Caco-2 (cell line): ENCODE measurements at places on chromosomes 16 and 17.
A peak's percentile ranks its signal among the peaks of the same experiment; 100 is the strongest.

DNA sequence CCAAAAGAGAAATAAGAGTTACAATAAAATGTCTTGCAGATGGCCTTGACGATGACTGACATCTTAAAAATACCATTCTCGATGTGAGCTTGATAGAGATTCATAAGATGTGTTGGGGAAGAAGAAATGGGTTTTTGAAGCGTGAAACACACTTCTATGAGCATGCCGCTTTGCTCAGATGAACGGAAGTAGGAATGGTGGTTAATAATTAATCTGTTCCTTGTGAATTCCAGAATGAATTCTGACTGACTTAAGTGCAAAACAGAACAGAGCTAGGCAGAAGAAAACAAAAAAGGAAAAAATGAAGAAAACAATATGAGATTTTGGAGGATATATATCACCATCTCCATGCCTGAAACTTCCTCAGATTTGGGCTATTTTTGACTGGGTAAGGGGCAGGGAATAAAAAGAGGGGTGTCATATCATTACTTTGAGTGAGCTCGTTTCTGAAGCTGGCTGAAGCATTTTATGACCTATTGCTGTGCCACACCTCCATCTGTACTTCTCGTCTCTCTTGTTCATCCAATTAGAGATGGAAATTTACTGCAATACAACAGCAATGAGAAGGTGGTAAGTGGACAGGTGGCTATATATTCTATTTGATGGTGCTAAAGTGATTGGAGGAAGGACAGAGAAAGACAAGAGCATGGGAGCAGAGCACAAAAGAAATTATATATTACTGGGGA, 1152.0 kb upstream of the CDH8 start:
- H3K4me3 ChIP-seq, result no peak overlapping the region
- no peaks in the 10 kb centered on the region for H3K36me3 ChIP-seq
- H3K4me1 ChIP-seq, result no peaks in the 10 kb centered on the region
- no peak for DNase-seq

- peaks cover 36% of the 10 kb centered on the region for H3K4me1 ChIP-seq
- H3K27ac ChIP-seq, result peak overlapping the region; percentile 17
- no peak for DNase-seq
- no peaks in the 10 kb centered on the region; the same call in 1 of the 2 replicates for H3K27me3 ChIP-seq
- H3K36me3 ChIP-seq, result no peaks in the 10 kb centered on the region
Observed at GRCh38 chr17:40520991-40521453, 19.6 kb upstream of the TNS4 start.

GRCh38 chr17:36034127-36034526, 16.4 kb upstream of the CCL23 start:
- DNase-seq, result no peak
- no peaks in the 10 kb centered on the region; the same call in none of the 2 replicates for H3K27me3 ChIP-seq
- no peaks in the 10 kb centered on the region for H3K36me3 ChIP-seq
- no peaks in the 10 kb centered on the region for H3K4me1 ChIP-seq

DNA sequence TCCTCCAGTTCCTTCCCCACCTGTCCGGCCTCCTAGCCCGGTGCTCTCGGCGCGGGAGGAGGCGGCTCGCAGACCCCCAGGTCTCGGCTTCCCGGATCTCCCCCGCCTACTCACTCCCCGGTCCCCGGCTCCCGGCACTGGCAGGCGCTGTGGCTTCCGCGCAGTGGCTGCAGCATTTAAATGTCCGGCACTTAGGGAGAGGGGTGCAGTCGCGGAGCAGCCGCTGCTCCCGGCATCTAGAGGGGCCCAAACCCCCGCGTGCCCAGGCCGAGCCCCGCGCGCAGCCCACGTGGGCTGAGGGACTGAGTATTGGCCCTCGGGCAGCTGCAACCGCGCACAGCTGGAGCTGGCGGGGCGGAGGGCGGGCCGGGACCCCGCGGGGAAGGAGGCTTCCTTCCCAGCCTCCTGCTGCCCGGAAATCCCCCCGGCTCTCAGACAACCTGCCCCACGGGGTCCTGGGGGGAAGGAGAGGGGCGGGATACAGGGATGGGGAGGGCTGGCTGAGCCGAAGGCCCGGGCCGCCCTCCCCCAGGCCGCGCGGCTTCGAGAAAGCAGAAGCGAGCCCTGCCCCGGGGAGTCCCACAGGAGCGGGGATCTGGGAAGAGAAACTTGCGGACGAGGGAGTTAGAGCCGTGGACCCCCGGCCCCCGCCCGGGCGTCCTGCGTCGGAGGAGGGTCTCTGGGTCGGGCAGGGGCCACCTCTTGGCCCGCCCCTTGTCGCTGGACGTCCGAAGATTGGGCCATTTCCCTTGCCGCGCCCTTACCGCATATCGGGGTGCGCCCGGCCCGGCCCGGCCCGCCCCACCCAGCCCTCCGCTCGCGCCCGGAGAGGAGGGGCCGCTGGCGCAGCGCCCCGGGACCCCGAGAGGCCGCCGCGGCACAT, at the start of gene MMP25:
Gene MMP25 (plus strand): TSS at position 804 of the 883 bp plus-strand sequence. CDS start 357 bp downstream, outside the sequence.
- H3K27ac ChIP-seq, result no peak within 1 kb of the TSS
- no peaks in the 10 kb centered on the region for H3K36me3 ChIP-seq
- H3K4me3 ChIP-seq, result peak within 1 kb of the TSS; percentile 45
- no peaks in the 10 kb centered on the region; the same call in 1 of the 2 replicates for H3K27me3 ChIP-seq
- DNase-seq, result no peak

DNA sequence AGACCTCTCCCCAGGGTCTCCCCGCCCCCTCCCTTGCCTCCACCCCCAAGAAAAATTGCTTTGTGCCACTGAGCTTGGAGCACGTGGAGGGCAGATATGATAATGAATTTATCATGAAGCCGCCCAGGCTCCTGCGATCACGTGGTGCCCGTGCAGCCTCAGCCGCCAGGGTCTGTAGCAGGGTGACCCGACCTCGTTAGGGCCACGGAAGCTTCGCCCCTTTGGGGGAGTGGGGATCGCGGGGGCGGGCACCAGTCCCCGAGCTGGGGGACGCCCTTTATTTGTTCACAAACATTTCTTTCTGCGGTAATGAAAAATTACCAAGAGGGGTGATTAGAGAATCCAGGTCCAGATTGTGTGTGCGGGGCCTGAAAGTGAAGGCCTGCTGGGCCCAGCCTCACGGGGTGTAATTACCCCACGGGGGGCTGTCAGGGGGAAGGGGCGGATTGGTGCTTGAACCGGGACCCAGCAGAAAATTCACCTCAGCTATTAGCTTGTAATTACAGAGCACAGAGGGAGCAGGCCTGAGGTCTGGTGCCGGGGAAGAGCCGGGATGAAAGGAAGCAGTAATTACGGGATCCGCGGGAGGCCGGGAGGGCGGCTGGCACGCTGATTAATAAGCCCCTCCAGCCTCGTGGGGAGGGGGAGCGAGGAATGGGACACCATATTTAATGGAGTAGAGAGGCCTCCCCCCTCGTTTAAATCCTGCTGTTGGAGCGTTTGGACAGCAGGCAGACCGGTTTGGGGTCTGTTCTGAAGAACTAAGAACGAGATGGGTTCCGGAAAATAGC, 13.3 kb downstream of the GSE1 start:
- H3K27me3 ChIP-seq, result no peaks in the 10 kb centered on the region
- H3K4me1 ChIP-seq, result peaks cover 30% of the 10 kb centered on the region
- H3K27ac ChIP-seq, result no peak overlapping the region
- peaks cover 2% of the 10 kb centered on the region for H3K36me3 ChIP-seq

DNA sequence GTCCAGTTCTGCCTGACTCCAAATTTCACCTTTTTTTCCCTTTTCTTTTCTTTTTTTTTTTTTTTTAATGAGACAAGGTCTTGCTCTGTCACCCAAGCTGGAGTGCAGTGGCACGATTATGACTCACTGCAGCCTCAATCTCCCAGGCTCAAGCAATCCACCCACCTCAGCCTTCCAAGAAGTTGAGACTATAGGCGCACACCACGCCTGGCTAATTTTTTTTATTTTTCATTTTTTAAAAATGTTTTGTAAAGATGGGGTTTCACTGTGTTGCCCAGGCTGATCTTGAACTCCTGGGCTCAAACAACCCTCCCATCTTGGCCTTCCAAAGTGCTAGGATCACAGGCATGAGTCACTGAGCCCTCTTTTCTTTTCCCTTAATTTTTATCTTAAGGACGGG, 33.4 kb upstream of the RBBP6 start:
- DNase-seq, result no peak
- no peak overlapping the region for H3K27ac ChIP-seq
- no peaks in the 10 kb centered on the region for H3K36me3 ChIP-seq
- no peak overlapping the region for H3K4me3 ChIP-seq
- peaks cover 5% of the 10 kb centered on the region; the same call in 1 of the 2 replicates for H3K4me1 ChIP-seq
- no peaks in the 10 kb centered on the region for H3K27me3 ChIP-seq

DNA sequence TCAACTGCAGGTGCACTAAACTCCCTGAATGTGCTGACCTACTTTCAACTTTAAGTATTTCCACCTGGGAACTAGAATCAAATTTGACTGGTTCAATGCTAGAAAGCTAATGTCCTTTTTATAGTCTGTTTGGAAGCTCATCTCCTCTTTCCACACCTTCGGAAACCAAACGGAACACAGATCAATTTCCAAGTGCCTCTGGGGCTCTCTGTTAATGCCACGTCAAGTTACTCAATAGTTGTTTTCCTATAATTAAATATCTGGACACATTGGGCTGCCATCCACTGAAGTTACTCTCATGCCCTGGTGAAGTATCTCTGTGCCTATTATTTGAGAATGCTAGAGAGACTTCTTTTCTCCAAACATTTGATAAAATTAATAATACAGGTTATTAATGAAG, 29.7 kb downstream of the ABAT start:
- no peak overlapping the region for H3K27ac ChIP-seq
- no peaks in the 10 kb centered on the region for H3K4me1 ChIP-seq
- H3K36me3 ChIP-seq, result no peaks in the 10 kb centered on the region
- H3K27me3 ChIP-seq, result no peaks in the 10 kb centered on the region

GRCh38 chr16:78647019-78647418, 547.6 kb downstream of the WWOX start:
- no peak for DNase-seq
- no peaks in the 10 kb centered on the region; the same call in 1 of the 2 replicates for H3K36me3 ChIP-seq
- H3K4me3 ChIP-seq, result no peak overlapping the region
- peaks cover 14% of the 10 kb centered on the region for H3K4me1 ChIP-seq
- H3K27ac ChIP-seq, result no peak overlapping the region
- no peaks in the 10 kb centered on the region for H3K27me3 ChIP-seq
